ENCODE measurements at places on chromosomes 13 and 19.

DNA sequence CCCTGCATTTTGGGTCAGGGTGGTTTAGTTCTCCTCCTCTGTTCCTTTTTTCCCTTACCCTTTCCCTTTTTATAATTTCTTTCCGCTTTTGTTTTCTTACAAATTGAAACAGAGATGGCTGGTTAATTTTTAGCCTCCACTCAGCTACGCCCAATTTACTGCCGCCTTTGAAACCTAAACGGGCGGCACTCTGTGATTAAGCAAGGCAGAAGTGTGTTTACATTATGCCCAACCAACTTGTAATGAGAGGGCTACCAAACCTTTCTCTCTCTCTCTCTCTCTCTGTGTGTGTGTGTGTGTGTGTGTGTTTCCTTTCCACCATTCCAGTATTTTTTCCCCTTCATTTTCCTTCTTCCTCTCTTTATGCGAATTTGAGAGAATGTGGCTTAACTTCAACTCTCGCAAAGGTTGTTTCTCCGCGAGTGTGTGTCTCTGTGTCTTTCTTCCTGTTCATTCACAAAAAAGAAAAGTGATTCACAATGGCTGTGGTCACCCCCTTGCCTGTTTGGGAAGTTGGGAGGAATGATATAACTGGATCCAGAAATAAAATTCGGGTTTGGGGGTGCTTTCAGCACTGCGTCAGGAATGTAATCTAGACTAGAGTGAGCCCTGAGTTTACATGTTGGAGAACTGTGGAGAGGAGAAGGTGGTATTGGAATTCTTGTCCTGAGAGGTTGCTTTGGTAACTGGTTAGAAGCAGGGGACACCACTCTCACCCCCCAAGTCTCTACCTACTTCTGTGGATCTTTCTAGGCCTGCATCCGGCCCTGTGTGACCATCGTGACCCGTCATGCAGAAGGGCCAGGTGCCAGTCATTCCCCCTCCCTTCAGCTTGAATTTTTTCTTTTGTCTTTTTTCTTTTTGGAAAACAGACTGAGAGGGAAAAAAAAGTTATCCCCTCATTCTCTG, 31.4 kb downstream of the NFIX start:
- DNase-seq, result no peak

GRCh38 chr13:49124693-49125304, 95.3 kb upstream of the MLNR start:
- DNase-seq, result no peak

DNA sequence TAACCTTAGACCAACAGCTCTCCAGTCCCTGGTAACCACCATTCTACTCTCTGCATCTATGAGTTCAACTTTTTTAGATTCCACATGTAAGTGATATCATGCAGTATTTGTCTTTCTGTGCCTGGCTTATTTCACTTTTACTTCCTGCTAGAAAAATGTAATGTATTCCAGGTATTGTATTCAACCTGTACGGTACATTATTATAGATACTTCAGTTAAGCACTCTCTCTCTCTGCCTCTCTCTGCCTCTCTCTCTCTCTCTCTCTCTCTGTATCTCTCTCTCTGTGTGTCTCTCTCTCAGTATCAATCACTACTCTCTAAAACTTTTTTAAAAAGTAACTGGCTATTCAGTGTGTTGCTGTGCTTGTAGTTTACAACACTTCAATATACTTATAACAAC, 8.4 kb downstream of the DACH1 start:
- DNase-seq, result no peak

DNA sequence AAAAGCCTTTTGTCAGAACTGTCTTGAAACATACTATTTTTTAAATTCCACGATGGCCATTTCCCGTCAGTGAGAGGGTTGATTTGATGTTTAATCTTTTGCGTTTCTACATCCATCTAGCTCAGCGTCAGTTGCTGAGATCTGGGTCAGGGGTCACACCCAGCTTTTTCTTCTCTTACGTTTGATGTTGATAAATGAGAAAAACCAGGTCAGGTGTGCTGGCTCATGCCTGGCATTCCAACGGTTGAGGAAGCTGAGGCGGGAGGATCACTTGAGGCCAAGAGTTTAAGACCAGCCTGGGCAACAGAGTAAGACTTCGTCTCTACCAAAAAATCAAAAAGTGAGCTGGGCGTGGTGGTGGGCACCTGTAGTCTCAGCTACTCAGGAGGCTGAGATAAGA, 168.9 kb downstream of the PTPRS start:
- DNase-seq, result no peak

- DNase-seq, result no peak
Observed at GRCh38 chr13:53238261-53238660, 209.6 kb downstream of the OLFM4 start.

GRCh38 chr19:38298821-38299680, 5.0 kb upstream of the C19orf33 start:
- DNase-seq, result no peak

DNA sequence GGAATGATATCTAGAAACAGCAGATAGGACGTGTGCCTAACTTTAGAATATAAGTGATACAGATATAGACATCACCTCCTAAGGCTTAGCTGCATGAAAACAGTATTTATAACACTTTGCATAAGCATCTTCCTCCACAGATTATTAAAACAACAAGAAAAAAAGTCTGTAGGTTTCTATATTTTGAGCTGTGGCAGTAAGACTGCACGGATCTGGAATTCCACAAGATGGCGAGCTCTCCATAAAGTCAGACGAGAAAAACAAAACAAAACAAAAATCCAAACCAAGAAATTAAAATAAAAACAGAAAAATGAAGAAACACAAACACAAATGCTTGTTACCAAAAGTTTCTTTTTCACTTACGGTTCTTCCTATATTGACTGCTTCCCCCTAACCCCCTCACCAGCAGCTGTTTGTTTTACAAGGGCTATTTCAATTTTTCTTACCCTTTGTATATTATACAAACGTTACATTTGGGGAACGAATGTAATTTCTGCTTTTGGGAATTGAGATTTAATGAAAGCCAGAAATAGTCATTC, 285.8 kb downstream of the MYO16 start:
- DNase-seq, result no peak

DNA sequence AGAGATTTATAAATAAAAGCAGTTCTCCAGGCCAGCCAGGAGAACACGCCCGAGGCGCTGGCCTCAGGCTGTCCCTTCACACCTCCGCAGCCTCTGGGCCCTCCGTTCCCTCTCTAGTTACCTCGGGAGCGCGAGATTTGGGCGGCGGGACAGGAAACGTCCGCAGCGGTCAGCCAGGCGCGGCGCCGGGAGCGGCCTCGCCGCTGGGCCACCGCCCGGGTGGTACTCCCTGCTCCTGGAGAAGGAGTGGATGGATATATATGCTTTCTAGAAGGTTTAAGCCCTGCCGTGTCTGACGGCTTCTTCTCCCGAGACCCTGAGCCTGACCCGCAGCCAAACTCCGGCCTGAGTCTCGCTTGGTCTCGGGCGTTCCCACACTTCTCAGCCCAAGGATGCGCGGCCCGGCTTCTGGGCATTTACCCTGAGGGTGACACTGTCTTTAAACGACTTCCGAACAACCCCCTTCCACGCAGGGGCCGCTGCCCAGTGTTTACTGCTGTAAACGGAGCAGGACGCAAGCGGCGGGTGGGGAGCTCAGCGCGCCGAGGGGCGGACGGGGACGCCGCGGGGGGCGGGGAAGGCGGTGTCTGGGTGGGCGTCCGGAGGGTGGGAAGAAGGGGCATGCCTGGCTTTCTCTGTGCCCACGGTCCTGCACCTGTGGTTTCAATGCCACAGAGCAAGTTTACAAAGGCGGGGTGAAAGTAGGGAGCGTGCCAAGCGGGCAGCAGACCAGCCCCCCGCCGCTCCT, 2.0 kb upstream of the ZIC2 start:
- no peak for DNase-seq

- no peak for DNase-seq
Observed at GRCh38 chr19:57441979-57442752, 7.0 kb downstream of the ZNF749 start.

- no peak for DNase-seq
Observed at GRCh38 chr13:90142251-90142650, 1205.2 kb upstream of the MIR17HG start.
